Left renal cortex interstitium (tissue), 4 donors: ENCODE measurements at places on chromosomes 3 and 15. TPM values are rescaled to one million over a fixed set of nuclear protein-coding genes. Genes with fewer than 3 reads are reported as not detected.

P2RY14 gene
- 0.59 TPM for polyA plus RNA-seq

PLA2G4D gene
- 0.08 TPM for polyA plus RNA-seq

SMCO1 gene
- polyA plus RNA-seq = not detected

PP2D1 gene
- polyA plus RNA-seq = 0.18 TPM

BOC gene
- 27.3 TPM for polyA plus RNA-seq

PIK3R4 gene
- 49.0 TPM for polyA plus RNA-seq

IL17RB gene
- polyA plus RNA-seq = 12.0 TPM

TIPIN gene
- 14.3 TPM for polyA plus RNA-seq

AMIGO3 gene
- polyA plus RNA-seq = 1.0 TPM

TRPM1 gene
- polyA plus RNA-seq = 0.19 TPM

CDHR4 gene
- not detected for polyA plus RNA-seq

PPP1R2 gene
- 61.7 TPM for polyA plus RNA-seq

APOD gene
- 1.0 TPM for polyA plus RNA-seq

ALAS1 gene
- polyA plus RNA-seq = 48.1 TPM

BUB1B gene
- polyA plus RNA-seq = 28.8 TPM

OIP5 gene
- polyA plus RNA-seq = 9.5 TPM

GOLGA6B gene
- polyA plus RNA-seq = not detected

TM4SF4 gene
- 1.4 TPM for polyA plus RNA-seq

NEK10 gene
- polyA plus RNA-seq = 1.7 TPM

ISG20 gene
- 2.4 TPM for polyA plus RNA-seq

FRG2C gene
- not detected for polyA plus RNA-seq
